ENCODE measurements at places on chromosomes 2 and 18.
A peak's percentile ranks its signal among the peaks of the same experiment; 100 is the strongest.

- H3K36me3 ChIP-seq, result no peaks in the 10 kb centered on the region
- H3K4me1 ChIP-seq, result peaks cover 41% of the 10 kb centered on the region
- H3K4me3 ChIP-seq, result no peak overlapping the region
Measured at GRCh38 chr2:64192664-64193105, 48.5 kb upstream of the PELI1 start.

DNA sequence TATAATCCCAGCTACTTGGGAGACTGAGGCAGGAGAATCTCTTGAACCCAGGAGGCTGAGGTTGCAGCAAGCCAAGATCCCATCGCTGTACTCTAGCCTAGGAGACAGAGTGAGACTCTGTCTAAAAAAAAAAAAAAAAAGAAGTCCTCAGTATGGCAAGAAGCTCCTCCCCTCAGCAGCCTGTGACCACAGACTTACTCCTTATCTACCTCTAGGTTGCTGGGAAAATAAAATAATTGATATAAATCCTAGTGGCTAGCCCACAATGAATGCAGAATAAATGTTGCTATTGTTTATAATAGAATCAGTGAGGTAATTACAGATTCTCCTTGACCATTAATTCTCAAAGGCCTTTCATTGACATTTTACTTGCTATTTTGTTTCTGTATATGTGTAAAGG is 70.6 kb downstream of the IRS1 start:
- DNase-seq, result no peak
- peaks cover 3% of the 10 kb centered on the region for H3K4me1 ChIP-seq
- H3K4me3 ChIP-seq, result no peak overlapping the region
- H3K27ac ChIP-seq, result no peak overlapping the region

DNA sequence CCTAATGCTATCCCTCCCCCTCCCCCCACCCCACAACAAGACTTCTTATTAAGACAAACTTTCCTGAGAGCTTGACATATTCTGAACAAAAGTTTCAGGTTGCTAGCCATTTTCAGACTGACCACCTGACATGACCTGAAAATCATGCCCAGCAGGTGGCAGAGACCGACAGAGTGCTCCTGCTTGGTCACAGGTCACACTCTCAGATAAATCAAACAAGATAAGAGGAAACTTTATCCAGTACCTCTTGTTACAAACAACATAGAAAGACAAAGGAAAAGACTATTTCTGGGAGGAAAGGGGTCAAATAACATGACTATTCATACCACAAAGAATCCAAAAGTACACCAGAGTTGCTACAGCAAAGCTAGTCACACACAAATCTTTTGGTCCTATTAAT is 107.4 kb downstream of the TMEM200C start:
- H3K4me1 ChIP-seq, result no peaks in the 10 kb centered on the region
- no peak overlapping the region for H3K27ac ChIP-seq
- H3K27me3 ChIP-seq, result no peaks in the 10 kb centered on the region
- no peak for DNase-seq
- no peak overlapping the region for H3K4me3 ChIP-seq

- no peaks in the 10 kb centered on the region for H3K4me1 ChIP-seq
- no peak for DNase-seq
- no peaks in the 10 kb centered on the region for H3K27me3 ChIP-seq
Measured at GRCh38 chr2:214031566-214031965, 379.3 kb upstream of the VWC2L start.

DNA sequence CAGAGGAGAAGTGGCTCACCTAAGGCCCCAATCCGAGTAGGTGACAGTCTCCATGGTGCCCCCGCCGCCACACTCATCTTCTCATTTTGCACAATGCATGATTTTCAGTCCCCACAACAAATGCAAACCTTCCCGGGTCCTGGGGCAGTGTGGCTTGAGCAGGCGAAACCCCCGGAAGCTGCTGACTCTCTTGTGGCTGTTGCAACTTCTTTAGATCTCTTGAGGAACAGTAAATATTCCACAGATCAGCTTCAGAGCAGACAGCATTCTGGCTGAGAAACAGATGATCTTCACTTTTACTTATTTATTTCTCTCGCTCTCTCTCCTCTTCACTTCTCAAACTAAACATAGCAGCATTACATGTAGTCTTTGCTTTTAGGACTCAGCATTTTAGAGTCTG is 51.9 kb downstream of the ASAP2 start:
- DNase-seq, result no peak
- no peaks in the 10 kb centered on the region for H3K36me3 ChIP-seq
- no peaks in the 10 kb centered on the region for H3K4me1 ChIP-seq
- H3K27ac ChIP-seq, result no peak overlapping the region
- H3K27me3 ChIP-seq, result no peaks in the 10 kb centered on the region
- H3K4me3 ChIP-seq, result no peak overlapping the region

- H3K27ac ChIP-seq, result no peak overlapping the region
- no peaks in the 10 kb centered on the region for H3K36me3 ChIP-seq
- H3K4me3 ChIP-seq, result peak overlapping the region; percentile 79
Measured at GRCh38 chr2:118841828-118842461, 5.5 kb downstream of the EN1 start.

DNA sequence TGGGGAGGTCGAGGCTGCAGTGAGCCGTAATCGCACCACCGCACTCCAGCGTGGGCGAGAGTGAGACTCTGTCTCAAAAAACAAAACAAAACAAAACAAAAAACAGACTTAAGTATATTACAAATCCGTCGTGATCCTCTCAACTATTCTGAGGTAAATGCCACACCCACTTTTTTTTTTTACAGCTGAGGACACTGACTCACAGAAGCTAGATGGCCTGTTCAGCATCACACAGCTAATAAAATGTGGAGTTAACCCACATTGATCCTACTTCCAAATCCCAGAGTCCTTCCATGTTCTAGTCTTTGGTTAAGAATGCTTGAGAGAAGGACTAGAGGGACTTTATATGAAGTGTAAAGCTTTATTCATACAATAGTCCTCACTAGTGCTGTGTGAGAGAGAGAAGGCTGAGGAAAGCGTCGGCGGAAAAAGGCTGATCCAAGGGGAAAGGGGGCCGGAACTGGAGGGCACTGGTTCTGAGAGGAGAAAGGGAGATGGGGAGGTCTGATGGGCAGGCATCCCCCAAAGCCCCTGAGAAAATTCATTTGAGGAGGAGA is 627 bp downstream of the RNF25 start:
- H3K36me3 ChIP-seq, result peaks cover 31% of the 10 kb centered on the region
- DNase-seq, result no peak
- peak overlapping the region; percentile 97 for H3K27ac ChIP-seq
- H3K27me3 ChIP-seq, result no peaks in the 10 kb centered on the region
- peaks cover 21% of the 10 kb centered on the region for H3K4me1 ChIP-seq

DNA sequence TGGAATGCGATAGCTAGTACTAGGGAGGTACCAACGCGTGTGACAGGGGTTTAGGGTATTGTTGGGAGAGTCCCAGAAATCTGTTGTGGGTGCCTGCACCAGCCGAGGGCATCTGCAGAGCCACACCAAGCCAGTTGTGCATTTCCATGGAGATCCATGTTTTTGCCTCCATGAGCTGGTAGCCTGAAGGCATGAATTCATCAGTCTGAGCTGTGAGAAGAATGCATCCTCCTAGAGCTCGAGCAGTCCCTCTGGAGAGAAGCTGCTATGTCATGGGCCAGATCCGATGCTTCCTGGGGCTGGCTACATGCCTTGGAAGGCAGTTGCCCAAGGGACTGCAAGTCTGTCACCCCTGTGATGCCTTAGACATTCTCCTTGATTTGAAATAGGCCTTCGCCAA is 57.9 kb downstream of the LIPG start:
- H3K36me3 ChIP-seq, result no peaks in the 10 kb centered on the region
- peaks cover 17% of the 10 kb centered on the region for H3K27me3 ChIP-seq
- no peak overlapping the region for H3K4me3 ChIP-seq
- no peaks in the 10 kb centered on the region for H3K4me1 ChIP-seq

DNA sequence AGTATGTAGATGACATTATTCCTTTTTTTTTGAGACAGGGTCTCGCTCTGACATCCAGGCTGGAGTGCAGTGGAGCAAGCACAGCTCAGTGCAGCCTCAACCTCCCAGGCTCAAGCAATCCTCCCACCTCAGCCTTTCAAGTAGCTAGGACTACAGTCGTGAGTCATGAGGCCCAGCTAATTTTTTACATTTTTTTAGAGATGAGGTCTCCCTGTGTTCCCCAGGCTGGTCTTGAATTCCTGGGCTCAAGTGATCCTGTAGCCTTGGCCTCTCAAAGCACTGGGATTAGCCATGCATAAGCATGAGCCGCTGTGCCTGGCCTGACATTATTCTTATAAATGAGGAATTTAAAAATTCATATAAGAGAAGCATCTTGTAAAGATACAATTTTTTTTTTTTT is 86.9 kb downstream of the FAM117B start:
- H3K36me3 ChIP-seq, result peaks cover 30% of the 10 kb centered on the region
- H3K27me3 ChIP-seq, result no peaks in the 10 kb centered on the region
- no peak for DNase-seq
- no peak overlapping the region for H3K4me3 ChIP-seq

DNA sequence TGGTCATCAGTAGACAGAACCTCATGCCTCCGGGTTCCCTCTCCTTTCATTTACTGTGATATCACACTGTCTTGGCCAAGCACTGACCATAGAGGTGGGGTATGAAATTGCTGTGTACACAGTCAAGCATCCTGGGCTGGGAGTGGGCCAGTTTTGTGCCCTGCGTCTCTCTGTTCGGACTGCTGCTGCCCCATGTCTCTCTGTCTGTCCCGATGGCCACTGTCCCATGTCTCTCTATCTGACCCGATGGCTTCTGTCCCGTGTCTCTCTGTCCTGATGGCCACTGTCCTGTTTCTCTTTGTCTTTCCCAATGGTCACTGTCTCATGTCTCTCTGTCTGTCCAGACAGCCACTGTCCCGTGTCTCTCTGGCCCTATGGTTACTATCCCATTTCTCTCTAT is 164.9 kb downstream of the ARL4C start:
- peaks cover 15% of the 10 kb centered on the region for H3K4me1 ChIP-seq
- peaks cover 23% of the 10 kb centered on the region for H3K27me3 ChIP-seq
- H3K27ac ChIP-seq, result no peak overlapping the region
- H3K36me3 ChIP-seq, result no peaks in the 10 kb centered on the region
- no peak for DNase-seq

- peaks cover 86% of the 10 kb centered on the region for H3K36me3 ChIP-seq
- no peak for DNase-seq
- peak overlapping the region; percentile 87 for H3K27ac ChIP-seq
- no peaks in the 10 kb centered on the region for H3K27me3 ChIP-seq
- H3K4me3 ChIP-seq, result peak overlapping the region; percentile 56
Measured at GRCh38 chr2:218229239-218229638, 12.2 kb downstream of the ARPC2 start.

- no peaks in the 10 kb centered on the region for H3K27me3 ChIP-seq
- no peaks in the 10 kb centered on the region for H3K36me3 ChIP-seq
- DNase-seq, result no peak
- no peak overlapping the region for H3K4me3 ChIP-seq
- no peaks in the 10 kb centered on the region for H3K4me1 ChIP-seq
Measured at GRCh38 chr18:29588446-29589100, 1411.6 kb upstream of the CDH2 start.

DNA sequence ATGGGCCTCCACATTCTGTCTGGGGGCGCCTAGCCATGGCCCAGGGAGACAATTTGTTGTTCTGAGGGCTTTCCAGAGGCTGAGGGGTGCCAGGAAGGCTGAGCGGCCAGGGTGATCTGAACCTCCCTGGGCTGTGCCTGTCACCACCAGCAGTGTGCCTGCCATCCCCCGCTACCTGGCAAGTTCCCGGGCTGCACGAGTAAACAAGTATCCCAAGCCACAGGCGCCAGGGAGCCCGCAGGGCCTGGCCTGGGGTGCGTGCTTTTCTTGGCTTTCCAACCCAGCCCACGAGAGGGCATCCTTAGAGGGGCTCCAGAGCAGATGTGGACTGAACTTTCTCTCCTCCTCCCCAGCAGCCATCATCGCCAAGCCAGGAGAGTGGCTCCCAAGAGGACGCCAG is 35.1 kb upstream of the B3GNT7 start:
- DNase-seq, result no peak
- no peaks in the 10 kb centered on the region for H3K36me3 ChIP-seq
- peaks cover 28% of the 10 kb centered on the region for H3K4me1 ChIP-seq
- H3K4me3 ChIP-seq, result no peak overlapping the region
- no peak overlapping the region for H3K27ac ChIP-seq
- no peaks in the 10 kb centered on the region for H3K27me3 ChIP-seq

- H3K4me3 ChIP-seq, result no peak overlapping the region
- peaks cover 8% of the 10 kb centered on the region for H3K27me3 ChIP-seq
- no peaks in the 10 kb centered on the region for H3K36me3 ChIP-seq
- no peaks in the 10 kb centered on the region for H3K4me1 ChIP-seq
- no peak for DNase-seq
Measured at GRCh38 chr2:71710367-71711132, 257.2 kb downstream of the DYSF start.

DNA sequence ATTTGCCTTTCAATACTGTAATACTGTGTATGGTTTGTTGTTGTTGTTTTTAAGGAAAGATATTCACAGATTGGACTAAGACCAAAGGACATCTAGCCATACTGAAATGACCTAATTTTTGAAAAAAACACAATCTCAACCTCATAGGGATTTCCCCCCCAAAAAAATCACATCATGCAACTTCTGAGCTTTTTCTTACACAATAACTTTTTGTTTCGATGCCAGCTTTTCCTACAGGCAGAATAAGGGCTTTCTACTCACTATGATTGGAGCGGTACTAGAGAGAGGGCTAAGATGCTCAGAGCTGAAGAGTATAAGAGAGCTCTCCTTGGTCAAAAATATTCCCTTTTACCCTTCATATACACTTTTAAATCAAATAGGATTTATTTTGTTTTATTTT is 32.4 kb upstream of the SLC3A1 start:
- no peaks in the 10 kb centered on the region for H3K36me3 ChIP-seq
- no peak overlapping the region for H3K27ac ChIP-seq
- no peak overlapping the region for H3K4me3 ChIP-seq
- peaks cover 16% of the 10 kb centered on the region for H3K4me1 ChIP-seq
- no peak for DNase-seq

- no peak overlapping the region for H3K4me3 ChIP-seq
- H3K27me3 ChIP-seq, result no peaks in the 10 kb centered on the region
- peaks cover 51% of the 10 kb centered on the region for H3K4me1 ChIP-seq
- no peaks in the 10 kb centered on the region for H3K36me3 ChIP-seq
- no peak overlapping the region for H3K27ac ChIP-seq
Measured at GRCh38 chr18:35061336-35061735, 20.1 kb downstream of the MAPRE2 start.

DNA sequence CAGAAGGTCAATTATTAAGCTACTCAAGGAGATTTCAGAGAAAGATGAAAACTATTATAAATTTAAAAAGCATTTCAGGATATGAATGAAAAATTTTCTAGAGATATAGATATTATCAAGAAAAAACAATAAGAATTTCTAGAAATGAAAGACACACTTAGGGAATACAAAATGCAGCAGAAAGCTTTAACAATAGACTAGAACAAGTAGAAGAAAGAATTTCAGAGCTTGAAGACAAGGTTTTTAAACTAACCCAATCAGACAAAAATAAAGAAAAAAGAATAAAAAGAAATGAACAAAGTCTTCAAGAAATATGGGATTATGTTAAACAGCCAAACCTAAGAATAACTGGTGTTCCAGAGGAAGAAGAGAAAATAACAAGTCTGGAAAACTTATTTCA is 34.4 kb downstream of the FLACC1 start:
- no peaks in the 10 kb centered on the region for H3K4me1 ChIP-seq
- H3K27me3 ChIP-seq, result no peaks in the 10 kb centered on the region
- H3K36me3 ChIP-seq, result peaks cover 41% of the 10 kb centered on the region
- H3K4me3 ChIP-seq, result no peak overlapping the region
